Hematopoietic multipotent progenitor cell treated with erythropoietin and hydrocortisone succinate and interleukin-3 and kit ligand, for 4 days (in vitro differentiated cells): ENCODE measurements at places on chromosomes 4 and X.

GRCh38 chrX:102744307-102744706, 23.8 kb downstream of the GPRASP3 start:
- DNase-seq = no peak

GRCh38 chr4:44722001-44722400, 4.4 kb downstream of the GNPDA2 start:
- DNase-seq = no peak

DNA sequence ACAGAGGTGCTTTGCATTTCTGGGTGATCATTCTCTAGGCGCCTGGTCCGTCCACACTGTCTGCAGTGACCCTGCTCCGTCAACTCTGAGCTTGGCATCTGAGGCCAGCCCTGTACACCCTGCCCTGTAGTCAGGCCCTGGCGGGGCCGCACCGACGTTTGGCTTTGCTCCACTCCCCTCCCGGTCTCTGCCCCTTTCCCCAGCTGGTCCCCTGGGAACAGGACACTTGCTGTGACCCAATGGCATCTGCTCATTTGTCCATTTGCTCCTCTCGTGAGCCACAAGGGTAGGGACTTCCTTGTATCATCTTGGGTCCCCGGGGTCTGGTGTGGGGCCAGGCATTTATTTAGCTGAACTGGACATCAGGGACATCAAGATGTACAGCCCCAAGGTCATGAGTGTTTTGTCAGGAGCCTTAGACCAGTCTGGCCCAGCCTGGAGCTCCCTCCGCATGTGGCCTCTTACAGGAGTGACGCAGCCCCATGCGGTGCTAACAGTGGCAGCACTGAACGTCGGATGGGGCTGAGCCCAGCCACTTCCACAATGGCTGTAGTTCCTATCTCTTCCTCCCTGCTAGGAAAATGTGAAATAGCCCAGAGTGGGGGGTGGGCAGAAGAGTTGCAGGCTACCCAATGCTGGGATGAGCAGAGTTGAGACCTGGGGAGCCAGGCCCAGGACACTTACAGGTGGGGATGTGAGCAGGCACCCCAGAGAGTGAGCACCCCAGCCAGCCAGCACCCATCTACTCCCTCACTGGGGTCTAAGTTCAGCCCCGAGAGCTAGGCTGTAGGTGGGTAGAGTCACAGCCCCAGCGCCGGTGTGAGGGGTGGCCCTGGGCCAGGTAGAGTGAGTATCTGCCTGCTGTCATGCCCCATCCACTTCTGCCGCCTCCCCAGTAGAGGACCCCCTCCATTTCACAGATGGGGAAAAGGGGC, 2.0 kb upstream of the SH3BP2 start:
- DNase-seq = peak; percentile 39

GRCh38 chrX:41447897-41448296, 754 bp downstream of the NYX start:
- DNase-seq = no peak

- no peak for DNase-seq
These were observed 89.5 kb upstream of the ARX start for GRCh38 chrX:25105221-25105620.

DNA sequence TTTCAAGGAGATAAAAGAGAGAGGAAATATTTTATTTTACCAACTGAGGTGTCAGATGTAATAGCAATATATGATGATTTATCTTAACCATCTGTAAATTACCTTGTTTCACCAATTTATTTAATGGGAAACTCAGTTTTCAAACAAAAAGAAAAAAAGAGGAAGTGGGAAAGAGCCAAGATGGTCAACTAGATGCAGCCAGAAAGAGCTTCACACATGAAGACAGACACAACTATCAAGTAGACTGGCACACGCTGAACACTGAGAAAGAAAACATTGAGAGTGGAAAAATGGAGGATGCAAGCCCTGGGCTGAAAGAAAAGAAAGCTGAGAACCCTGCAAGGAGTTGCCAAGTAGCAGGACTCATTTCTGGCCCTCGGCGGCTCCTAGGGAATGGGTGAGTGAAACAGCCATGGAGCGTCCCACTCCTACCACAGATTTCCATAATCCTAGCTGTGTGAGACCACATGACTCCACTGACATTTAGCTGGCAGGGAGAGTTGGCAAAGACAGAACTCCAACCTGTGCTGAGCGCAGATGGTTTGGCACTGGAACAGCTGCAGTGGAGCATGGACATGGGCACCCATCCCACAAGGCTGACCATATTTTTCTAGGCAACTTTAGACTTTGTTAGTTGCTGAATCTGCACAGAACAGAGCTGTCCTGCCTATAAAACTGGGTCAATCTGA, 409.3 kb downstream of the FAM47B start:
- DNase-seq = peak; percentile 0

DNA sequence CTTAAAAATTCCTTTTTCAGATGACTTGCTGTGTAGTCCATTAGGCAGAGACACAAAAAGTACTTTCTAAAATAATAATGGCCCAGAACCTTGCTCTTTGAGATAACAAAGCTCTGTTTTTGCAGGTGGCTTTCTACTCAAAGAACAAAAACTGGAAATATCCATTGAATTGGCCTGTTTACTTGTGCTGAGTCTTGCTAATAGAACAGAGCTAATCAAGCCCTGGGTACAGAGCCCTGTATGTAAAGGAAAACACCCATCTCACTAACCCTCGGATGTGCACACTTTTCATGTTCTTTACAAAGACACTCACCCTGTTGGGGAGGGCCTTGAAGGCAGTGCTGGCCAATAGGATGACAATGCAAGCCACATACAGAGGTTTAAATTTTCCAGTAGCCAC, 27.0 kb upstream of the LNX1 start:
- DNase-seq = no peak

DNA sequence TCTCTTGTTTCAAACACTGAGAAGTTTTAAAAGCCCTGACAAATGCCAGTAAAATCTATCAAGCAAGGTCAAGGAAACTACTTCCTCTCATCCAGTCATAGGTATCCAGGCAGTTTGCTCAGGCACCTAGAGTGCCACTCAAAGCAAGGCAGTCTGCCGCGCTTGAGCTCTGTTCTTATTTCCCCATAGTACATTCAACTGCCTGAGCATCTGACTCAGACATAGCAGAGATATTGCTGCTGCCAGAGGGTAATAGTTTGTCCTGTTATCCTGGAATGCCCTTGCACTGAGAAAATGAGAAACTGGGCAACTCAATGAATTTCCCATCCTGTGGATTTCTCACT, 16.1 kb upstream of the ATP8A1 start:
- peak; percentile 29 for DNase-seq
